T-helper 2 cell (primary cell): ENCODE measurements at places on chromosomes 5 and 9.

- no peak for DNase-seq
Observed at GRCh38 chr9:120343416-120343815, 236.6 kb downstream of the CDK5RAP2 start.

- DNase-seq = no peak
Observed at GRCh38 chr5:176413709-176414191, 2.6 kb downstream of the CLTB start.

DNA sequence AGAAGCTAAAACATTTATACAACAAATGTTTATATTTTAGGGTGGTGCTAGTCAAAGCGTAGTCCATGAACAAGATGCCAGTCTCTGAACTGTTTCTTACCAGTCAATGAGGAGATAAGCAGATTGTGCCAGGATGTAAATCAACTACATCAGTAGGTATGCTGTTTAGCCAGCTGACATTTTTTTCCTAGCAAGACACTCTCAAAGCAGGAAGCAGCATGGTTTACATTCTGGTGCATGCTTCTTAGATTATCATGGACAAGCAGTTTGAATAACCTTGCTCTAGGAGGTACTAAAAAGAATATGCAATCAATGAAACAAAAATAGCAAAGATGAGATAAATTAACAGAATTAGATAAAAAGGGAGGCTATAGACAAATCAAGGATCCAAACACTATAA is 17.0 kb downstream of the TICAM2 start:
- DNase-seq = no peak

DNA sequence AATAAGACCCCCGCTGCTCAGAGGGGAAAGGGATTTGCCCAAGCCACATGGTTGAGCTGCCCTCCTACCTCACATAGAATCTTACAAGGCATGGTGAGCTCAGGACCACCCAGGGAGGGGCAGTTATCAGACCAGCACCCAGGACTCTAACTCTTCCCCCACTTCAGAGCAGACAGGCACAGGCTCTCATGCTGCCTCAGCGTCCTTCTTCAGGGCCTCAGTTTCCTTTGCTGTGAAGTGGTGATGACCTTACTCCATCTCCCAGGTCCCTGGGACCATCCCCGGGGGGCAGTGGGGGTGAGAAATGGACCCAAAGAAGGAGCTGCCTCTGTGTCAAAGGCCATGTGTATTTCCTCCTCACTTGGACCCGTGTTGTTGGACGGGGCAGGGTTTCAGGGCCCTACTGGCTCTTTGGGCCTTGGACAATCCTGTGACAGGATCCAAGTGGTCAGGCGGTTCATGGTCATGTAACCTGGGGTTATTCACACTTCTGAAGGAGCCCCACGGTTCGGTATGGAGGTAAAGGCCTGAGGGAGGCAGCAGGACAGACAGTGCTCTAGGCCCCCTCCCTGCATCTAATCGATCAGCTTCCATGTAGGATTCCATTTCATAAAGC is 31.7 kb upstream of the CSF1R start:
- DNase-seq = no peak

- DNase-seq = no peak
Observed at GRCh38 chr5:38079620-38080402, 178.5 kb upstream of the EGFLAM start.

- no peak for DNase-seq
Observed at GRCh38 chr5:162497455-162497854, 429.9 kb downstream of the GABRG2 start.

GRCh38 chr5:120461251-120461650 is 2.8 kb upstream of the PRR16 start:
- no peak for DNase-seq

DNA sequence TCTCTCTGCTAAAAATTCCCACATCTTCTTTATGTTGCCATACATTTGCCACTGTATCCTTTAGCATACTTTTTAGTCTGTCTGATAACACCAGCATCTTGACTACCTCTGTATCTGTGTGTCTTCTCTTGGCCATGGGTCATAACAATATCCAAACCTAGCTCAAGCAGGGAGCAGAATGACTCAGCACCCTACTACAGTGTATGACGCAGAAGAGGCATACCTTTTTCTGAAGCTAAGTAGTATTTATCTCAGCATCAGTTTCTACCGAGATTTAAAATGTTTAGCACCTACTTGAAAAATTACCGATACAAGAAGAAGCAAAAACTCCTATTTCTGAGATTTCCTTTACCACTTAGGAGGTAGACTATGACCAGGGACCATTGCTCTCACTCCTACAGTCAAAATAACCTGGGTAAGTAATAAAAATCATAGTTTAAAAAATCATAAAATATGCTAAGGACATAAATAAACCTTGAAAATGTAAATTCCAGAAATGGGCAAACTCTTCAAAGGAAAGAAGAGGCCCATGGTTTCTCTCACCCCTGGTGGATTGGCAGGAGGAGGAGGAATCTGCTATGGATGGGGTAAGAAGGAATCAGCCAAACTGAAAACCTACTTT is 286.5 kb downstream of the MAST4 start:
- no peak for DNase-seq

DNA sequence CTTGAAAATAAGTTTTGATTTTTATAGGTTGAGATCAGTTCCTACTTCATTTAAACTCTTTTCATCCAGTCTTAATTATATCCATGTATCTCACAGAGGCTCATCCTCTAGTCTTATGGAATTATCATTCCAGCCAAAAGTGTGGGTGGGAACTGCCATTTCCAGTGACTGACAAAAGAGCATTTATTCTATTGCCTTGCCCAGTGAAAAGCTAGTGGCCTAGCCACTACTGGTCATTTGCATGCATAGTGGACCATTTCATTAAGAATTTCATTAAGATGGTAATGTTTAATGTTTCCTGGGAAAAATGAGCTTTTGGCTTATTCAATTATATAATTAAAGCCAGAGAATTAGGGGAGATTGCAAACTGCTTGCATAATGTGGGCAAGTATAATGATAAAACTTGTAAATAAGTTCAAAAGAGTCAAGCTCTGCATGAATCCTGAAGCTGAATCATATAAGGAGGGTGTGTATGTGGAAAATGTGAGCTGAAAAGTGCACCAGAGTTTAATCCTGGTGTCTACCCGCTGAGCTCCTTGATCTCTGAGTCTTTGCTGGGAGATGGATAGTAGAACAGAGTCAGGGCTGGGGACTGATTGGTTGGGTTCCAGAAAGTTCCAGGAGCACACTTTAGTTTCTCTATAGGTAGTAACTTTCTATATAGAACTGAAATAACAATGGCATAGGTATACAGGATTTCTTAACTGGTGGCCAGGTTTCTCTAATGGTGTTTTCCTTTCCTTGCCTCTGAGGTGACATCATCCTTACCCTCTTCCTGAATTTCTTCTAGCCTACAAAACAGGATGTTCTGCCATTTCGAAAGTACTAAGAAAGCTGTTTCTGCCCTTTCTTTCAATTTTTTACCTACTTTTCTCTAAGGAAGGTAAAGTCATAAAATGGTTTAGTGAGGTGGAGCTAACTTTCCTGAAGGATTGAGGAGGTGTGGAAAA is 78.5 kb downstream of the KIF4B start:
- DNase-seq = no peak

DNA sequence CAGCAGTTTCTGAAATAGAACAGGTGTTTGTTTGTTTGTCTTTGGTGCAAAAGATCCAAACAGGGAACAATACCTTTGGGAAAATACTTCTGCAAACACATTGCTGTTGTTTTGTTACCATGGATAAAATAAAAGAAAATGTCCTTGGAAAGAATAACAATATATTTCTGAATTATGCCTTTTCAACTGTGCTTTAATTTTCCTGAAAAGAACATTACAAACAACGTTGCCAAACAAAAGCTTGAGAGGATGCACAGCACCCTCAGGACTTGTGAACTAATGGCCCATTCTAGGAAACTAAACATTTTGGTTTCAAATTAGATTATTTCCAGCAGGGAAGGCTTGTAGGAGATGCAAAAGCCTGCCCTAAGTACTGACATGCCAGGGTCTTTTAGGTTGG is 967.2 kb downstream of the TLE4 start:
- DNase-seq = no peak

DNA sequence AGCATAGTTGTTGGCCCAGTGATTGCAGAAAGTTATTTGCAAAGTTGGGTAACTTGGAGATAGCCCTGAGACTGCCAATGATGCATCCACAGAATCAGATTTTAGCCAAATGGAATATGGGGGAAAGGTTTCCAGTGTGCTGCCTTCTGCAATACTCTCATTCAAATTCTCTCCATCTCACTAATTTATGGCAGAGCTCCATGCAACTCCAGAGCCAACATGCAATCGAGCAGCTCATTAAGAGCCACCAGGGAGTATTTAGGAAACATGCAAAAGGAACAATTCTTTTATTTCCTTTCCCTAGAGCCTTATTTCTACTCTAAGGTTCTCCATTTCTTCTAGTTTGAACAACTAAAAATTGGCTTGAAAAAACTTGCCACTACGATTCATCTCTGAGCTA is 135.9 kb upstream of the MARCHF11 start:
- no peak for DNase-seq

- no peak for DNase-seq
Observed at GRCh38 chr5:127508644-127509373, 8.6 kb upstream of the PRRC1 start.

DNA sequence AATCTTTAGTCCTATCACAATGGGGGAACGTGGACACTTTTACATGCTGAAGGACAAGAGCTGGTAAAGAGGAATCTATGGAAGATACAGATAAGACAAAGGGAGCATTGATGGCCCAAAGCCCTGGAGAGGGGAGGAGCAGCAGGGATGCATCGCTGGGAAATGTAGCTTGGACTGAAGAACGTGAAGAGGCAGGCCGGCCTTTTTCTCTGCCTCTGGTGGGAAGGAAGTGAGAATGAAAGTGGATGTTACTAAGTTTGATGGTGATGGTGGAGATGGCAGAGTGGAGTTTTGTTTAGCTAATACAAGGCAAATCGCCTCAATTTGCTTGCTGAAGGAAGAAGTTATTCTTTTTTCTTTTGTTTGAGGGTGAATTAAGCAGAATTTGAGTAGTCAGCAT is 124.6 kb upstream of the TAF11L2 start:
- DNase-seq = no peak
